HTR-8/SVneo (cell line): ENCODE measurements at places on chromosomes 11 and 22.

- no peak for DNase-seq
Measured at GRCh38 chr11:45193695-45194094, 47.3 kb downstream of the PRDM11 start.

DNA sequence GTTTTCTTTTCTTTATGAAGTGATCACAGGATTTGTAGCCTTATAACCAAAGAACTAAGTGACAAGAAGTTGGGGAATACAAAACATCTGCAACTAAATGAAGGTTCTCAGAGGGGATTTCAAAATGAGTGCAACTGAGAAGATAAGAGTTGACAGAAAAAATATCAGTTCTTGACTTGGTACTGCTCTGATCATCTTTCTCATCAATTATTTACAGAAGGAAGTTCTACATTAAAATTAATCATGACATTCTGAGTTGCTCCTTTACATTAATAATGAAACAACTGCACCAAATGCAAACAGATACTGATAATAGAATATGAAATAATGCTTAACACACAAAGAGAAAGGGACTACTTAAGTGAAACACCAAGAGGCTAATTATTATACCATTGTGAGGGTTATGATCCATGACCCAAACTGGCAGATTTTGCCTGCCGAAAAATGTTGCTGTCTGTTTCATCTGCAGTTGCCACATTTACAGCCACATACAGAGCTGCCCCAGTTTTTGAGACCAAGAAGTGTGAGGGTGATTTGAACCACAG lies 561.9 kb upstream of the ANO5 start:
- DNase-seq = no peak

GRCh38 chr11:57476757-57477506 lies 16.6 kb downstream of the RTN4RL2 start:
- no peak for DNase-seq

DNA sequence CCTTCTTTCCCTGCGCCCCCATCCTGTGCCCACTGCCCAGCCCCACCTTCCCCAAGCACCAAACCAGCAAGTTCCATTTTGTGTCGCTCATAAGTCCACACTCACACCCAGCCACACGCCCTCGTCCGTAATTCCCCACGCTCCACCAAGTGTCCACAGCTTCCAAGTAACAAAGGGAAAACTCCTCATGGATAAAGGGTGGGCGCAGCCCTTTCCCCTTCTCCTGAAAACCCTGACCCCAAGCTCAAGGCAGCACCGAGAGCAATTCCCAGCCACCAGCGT lies 458 bp downstream of the FXYD6 start:
- DNase-seq = no peak

DNA sequence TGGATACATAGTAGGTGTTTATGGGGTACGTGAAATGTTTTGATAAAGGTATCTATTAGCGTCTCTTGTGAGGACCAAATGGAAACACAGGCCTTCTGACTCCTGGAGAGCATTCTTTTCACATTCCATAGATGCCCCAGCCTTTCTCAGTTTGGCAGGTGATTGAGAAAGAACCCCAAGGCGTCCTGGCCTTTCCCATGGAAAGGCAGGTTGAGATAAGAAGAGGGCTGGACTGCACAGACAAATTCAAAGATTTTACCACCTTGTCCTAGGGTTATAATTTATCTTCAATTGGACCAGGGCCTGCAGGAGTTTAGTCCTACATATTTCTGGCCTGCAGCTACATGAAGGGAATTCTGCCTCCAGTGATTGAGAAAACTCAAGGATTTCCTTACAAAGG lies 661 bp upstream of the OLFML1 start:
- DNase-seq = no peak

- no peak for DNase-seq
Measured at GRCh38 chr11:102148059-102148458, 37.8 kb downstream of the YAP1 start.

GRCh38 chr22:18096823-18097222 lies 13.8 kb upstream of the TUBA8 start:
- DNase-seq = no peak

GRCh38 chr11:86265194-86265593 lies 20.6 kb downstream of the EED start:
- no peak for DNase-seq

DNA sequence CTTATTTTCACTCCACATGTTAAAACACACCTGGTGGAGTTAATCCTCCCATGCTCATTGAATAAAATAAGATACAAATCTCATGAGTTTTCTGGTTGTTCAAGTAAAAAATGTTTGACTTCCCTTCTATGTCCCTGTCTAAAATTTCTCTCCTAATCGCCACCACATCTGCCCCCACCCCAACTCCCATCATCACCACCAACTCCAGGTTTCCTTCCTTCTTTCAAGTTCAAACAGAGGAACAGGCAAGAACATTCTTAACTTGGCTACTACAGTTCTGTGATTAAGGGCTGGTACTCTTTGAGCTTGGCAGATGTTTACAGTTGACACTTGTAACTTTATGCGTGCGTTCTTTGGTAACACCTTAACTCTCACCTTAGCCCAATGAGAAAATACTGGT lies 9.1 kb upstream of the PSMA1 start:
- no peak for DNase-seq

GRCh38 chr22:50587407-50587806 lies 4.8 kb upstream of the CHKB start:
- no peak for DNase-seq

DNA sequence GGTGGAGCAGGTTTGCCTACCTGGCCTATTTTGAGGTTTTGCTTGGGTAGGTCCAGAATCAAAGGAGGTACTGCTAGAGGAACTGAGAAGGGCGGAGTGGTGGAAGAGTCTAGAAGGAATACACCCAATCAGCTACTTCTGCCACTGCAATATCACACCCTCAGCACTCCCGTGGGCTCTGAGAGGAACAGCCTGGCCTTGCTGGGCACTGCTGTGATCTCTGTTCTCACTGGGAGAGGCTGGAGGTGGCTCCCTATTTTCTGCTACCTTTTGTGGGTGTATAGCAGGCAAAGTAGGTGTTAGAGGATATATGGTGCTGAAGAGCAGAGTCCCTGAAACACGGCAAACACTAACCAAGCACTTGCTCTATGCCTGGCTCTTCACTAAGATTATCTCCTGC lies 25.0 kb upstream of the IGSF22 start:
- DNase-seq = no peak

DNA sequence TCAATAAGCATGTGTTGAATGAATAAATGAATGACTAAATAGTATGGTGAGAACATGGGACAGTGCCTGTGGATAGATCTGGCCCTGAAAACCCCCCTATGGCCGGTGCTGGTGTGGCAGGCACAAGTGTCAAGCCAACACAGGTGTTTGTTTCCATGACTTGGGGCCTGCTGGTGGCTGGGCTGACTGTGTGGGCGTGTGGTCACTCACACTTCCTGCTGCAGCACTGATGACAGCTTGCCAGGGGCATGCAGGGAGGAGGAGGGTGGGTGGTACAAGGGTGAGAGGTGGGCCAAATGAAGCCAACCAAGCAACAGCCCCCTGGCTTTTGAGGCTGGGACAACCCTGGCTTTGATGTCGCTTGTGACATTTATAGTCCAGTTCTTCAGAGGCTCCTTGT lies 30.3 kb upstream of the ABCC8 start:
- DNase-seq = no peak

DNA sequence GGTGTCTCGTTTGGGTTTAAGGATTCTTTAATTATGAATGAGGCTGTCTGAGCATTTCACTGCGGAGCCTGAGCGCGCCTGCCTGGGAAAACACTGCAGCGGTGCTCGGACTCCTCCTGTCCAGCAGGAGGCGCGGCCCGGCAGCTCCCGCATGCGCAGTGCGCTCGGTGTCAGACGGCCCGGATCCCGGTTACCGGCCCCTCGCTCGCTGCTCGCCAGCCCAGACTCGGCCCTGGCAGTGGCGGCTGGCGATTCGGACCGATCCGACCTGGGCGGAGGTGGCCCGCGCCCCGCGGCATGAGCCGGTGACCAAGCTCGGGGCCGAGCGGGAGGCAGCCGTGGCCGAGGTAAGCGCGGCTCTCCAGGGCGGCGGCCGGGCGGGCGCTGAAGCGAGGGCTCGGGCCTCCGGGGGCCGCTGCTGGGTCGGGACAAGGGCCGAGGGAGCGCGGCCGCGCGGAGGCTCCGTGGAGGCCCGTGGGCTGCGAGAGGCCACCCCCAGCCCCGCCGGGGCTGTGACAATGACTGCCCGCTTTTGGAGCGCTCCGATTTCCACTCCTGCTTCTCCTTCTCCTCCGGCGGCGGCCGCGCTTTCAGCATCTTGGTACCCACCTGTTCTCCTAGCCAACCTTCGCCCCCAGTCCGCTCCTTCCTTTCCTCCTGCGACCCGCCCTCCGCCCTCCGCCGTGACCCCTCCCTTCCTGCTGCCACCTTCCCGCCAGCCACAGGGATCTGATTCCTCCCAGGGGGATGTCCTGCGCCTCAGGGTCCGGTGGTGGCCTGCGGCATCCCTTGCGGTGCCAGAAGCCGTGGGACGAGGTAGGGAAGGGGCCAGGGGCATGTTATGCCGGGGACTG lies at the start of gene EXT2:
TSS of gene EXT2 (plus strand) at position 173 of the 854 bp plus-strand sequence. CDS start 12,035 bp downstream, outside the sequence.
- DNase-seq = peak; percentile 93

DNA sequence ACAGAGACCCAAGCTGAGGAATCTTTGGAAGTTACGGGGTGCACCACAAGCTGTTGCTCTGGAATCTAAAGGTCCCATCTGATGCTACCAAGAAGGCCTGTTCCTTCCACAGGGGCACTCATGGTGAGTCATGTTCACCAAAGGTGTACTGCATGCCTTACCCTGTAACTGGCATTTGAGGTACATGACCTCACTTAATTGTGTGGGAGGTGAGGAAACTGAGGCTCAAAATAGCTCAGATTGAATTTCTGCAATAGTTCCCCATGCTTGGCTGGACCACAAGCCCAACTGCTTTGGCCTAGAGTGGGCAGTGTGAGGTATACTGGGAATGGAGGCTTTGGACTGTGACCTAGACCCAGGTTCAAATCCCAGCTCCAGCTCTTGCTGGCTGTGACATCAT lies 8.2 kb downstream of the MTFP1 start:
- DNase-seq = no peak

DNA sequence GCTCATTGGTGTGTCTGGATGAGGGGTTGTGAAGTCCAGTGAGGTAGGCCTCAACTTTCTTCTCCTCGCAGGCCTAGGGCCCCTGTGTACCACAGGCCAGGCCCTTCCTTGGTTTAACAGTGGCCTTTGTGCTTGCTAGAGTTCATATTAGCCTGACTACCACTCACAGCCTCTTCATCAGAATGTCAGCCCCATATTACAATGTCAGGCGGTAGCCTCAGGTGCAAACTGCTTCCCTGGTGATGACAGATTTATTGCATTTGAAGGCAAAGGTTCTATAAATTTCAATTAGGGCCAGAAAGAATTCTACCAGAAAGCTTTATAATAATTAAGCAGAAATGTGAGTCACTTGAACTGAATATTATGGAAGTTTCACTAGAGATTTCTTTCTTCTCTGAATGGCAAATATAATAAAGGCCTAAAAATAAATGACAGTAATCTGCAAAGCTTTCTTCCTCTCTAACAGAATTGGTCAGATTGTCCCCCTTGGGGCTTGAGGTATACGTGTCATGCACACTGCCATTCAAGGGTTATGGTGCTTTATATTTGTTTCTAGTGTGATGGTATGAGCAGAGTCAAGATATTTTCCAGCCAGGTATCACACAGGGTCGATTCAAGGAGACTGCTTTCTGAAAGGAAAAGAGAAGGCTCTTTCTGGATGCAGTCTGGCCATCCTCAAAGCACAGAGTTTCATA lies 210.3 kb downstream of the CWF19L2 start:
- no peak for DNase-seq

- DNase-seq = no peak
Measured at GRCh38 chr22:36350751-36351594, 36.8 kb downstream of the MYH9 start.

DNA sequence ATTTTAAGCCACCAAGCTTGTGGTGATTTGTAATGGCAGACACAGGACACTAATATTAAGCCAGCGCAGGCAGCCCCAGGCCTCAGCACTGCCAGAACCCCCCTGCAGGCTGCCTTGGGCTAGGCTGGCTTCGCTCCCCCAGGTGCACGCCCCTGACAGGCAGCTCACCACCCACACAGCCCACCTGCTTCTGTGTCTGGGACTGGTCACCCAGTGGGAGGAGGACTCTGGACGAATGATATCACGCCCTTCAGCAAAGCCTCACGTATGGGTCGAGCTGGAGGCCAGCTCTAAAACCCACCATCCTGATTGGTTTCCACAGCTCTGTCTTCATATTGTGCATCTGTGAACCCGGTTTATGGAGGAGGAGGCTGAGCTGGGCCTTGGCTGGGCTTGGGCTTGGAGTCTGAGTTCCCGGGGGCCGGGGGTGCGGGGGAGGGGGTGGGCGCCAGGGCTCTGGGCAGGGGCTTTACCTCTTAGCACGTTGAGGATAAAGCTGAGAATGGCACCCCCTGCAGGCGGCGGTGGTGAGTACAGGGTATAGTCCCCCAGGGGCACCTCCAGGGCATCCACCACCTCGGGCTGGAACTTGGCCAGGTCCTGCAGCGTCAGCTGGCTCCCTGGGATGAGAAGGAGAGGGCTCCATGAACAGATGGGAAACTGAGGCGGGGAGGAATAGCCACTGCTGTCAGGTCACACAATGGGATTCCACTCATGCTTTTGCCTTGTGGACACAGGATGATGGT lies 13.8 kb downstream of the GGT5 start:
- DNase-seq = no peak

- no peak for DNase-seq
Measured at GRCh38 chr11:83192606-83193245, 786 bp upstream of the ANKRD42 start.

GRCh38 chr11:129455756-129456655 lies 80.4 kb downstream of the BARX2 start:
- DNase-seq = no peak

GRCh38 chr22:30302810-30303138 lies 13.5 kb upstream of the CASTOR1 start:
- no peak for DNase-seq

- no peak for DNase-seq
Measured at GRCh38 chr22:21101877-21102638, 56.3 kb downstream of the LRRC74B start.

DNA sequence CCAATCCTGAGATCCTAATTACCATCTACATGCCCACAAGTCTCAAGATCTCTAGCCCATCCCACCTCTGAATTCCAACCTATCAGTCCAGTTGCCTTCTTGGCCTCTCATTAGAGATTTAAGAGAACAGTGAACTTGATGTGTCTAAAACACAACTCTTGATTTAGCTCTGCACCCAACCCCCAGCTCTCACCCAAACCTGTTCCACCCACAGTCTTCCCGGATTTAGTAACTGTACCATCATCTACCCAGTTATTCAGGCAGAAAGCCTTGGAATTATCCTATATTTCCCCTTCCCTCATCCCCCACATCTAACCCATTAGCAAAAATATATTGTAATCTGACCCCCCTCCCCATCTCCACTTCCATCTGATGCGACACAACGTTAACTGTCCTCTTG lies 24.0 kb upstream of the YWHAH start:
- DNase-seq = no peak
